ENCODE measurements at places on chromosomes 1 and 21.

DNA sequence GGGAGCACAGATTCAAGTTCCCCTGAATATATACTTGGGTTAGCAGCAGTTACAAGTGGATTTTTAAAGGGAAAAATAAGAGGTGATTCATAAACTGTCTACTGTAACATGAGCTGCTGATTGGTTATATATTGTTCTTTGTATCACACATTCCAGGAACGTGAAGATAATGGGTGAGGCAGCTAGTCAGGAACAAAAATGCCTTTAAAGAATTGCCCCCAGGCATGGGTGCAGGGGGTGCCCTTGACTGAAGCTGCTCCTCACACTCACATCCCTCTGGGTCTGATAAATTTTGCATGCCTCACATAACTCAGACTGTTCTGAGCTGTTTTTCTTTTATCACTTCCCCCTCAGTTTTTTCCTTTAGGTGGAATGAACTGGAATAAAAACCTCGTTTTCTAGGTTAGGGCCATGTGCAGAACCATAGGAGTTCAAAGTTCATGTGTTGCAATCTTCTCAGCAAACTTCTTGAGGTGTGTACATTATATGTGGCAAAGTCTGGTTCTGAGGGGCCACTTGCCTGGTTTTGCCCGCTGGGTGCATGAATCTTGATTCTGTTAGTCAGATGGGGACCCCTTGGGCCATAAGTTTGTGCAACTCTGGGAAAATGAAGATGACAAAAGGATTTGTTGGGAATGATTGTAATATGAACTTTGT is 21.1 kb downstream of the TBX19 start:
- DNase-seq, result no peak

- DNase-seq, result no peak
Measured at GRCh38 chr1:239311331-239311730, 75.0 kb upstream of the CHRM3 start.

DNA sequence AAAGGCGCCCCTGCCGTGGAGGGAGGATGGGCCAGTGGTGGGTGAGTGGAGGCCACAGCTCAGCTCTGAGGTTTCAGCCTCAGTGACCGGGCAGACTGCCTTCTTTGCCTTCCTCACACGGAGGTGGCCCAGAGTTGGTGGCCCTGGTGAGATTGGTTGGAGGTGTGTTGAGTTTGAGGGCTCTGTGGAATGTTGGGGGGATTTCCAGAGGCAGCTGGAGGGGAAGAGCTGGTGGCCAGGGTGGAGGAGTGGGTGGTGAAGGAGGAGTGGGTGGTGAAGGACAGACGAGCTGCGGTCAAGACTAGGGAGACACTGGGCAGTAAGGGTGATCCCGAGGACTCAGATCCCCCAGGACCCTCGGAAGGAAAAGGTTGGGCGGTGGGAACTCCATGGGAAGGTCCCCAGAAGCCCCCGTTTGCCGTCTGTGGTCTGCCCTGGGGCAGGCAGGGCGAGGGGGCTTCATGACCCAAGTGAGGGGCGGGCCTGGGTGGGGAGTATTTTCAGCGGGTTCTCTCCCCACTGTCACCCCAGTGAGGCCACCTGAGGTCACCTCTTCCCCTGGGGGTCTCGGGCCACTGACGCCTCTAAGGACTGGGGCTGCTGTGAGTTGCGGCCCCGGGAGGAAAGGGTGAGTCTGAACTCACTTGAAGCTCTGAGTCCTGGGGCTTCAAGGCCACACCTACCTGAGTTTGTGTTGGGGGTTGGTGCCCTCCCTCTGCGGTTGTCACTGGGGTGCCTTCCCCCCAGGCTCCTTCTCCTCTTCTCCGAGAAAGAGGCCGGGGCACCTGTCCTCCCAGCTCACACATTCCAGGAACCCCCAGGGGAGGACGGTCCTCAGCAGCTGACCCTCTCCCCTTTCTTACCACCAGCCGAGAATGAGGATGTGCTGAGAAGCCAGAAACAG is 22.7 kb upstream of the PIK3CD start:
- DNase-seq, result no peak

- no peak for DNase-seq
Measured at GRCh38 chr1:208187499-208188041, 56.6 kb downstream of the PLXNA2 start.

DNA sequence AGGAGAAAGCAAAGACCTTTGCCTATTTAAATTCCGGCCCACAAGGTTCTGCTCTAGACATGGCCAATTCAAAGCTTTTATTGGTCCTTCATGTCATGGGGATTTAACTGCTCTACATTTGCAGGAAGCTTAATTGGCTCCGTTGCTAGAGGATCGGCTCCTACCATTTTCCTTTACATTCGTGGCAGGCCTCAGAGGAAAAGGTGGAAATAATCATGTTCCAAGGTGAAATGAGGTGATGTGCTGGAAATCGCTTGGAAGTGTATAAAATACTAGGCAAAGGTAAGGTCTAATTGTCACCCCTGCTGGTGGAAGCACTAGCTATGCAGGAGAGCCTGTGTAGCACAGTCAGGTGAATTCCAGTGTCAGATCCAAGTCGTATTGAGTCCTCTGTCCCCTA is 55.5 kb downstream of the ATP1A1 start:
- no peak for DNase-seq

- no peak for DNase-seq
Measured at GRCh38 chr1:30981172-30981571, 72.6 kb upstream of the SDC3 start.

DNA sequence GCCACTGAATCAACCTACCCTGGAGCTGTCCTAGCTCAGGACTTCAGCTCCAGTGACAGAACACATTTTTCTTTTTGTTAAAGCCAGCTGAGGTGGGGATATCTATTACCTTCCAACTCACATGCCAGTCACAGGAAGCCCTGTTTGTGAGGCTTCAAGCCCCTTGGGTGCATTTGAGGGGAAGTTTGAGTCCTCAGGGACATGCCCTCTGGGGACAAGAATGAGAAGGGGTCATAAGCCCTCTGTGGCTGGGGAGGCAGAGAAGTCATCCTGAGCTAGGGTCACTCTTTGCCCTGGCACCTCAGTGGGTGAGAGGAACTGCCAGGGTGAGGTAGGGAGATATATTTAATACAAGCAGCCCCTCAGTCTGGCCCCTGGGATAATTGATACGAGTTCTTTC is 33.5 kb upstream of the CLDN14 start:
- no peak for DNase-seq

DNA sequence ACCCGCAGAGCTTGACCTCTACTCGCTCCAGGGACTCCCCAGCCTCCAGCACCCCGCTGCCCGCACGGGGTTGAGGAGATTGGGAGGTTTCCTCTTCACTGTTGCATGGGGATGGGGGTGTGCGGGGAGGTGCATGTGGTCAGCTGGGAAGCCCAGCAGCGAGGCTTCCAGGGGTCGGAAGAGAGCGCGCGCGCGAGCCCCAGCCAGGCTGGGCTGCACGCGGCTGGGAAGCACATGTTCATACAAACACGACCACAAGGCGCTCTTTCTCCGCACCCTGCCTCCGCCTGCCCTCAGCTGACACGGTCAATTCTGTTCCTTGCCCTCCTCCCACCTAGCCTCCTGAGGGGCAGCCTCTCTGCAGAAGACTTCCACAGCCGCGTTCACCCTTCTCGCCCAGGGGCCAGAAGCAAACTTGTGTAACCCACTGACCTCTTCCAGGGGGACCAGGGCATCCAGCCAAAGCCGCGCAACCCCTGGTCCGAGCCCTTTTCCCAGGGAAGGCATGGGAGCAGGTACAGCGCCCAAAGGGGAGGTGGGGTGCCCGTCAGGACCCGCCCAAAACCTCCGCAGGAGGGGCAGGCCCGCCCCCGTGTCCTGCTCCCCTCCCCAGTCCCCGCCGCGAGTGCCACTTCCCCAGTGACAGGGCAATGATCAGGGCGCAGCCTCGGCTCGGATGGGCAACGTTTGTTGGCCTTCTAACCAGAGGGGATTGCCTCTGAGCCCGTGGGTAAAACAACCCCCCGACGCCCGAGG is 1.3 kb downstream of the COL24A1 start:
- DNase-seq, result no peak

- DNase-seq, result no peak
Measured at GRCh38 chr1:69272684-69273083, 295.0 kb upstream of the LRRC7 start.

DNA sequence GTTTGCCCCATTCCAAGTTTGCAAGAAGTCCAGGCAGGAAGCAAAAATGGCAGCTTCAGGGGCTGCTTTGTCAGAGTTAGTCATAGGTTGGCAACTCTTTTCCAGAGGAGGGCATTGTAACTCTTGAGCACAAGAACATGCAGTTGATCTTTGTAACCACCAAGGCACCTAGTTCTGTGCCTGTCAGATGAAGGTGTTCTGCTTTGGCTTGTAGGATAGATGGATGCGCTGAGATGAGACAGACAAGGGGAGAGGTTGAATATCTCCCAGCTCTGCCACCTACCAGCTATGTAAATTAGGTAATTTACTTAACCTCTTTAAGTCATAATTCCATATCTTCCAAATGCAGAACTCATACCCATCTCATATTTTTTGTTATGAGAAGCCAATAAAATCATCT is 89.3 kb downstream of the ZNF648 start:
- no peak for DNase-seq

- DNase-seq, result no peak
Measured at GRCh38 chr1:24299901-24300300, 19.3 kb upstream of the GRHL3 start.

GRCh38 chr1:161244888-161245287 is 6.9 kb upstream of the NR1I3 start:
- no peak for DNase-seq

DNA sequence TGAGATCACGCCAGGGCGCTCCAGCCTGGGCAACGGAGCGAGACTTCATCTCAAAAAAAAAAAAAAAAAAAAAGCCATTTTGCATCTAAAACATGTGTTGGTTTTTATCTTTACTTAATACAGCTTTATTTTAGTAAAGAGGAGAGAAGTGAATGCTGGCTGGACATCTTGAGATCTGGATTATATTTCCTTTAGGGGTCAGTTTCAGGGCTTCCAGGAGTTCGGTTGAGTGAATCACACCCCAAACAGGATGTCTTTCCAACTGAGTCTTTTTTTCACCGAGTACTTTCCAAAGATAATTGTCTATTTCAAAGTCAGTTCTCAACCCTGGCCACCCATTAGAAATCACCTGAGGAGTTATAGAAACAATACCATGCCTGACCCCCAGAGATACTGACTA is 16.6 kb upstream of the IPP start:
- no peak for DNase-seq

GRCh38 chr1:980137-980571 is 1.7 kb downstream of the PERM1 start:
- no peak for DNase-seq

DNA sequence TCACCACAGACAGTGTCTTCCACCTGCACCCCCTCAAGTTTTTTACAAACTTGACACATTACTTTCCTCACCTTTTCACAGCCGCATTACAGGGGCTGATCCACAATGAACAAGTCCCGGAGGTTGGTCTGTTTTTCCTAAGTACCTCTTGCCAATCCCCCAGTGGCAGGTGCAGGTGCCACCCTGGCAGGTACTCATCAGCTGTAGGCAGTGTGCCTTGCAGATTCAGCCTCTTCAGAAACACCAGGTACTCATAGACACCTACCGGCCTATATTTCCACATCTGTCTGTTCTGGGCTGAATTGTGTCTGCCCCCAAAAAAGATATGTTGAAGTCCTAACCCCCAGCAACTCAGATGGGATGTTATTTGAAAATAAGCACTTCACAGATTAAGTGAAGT is 81.4 kb upstream of the CNIH3 start:
- DNase-seq, result no peak

DNA sequence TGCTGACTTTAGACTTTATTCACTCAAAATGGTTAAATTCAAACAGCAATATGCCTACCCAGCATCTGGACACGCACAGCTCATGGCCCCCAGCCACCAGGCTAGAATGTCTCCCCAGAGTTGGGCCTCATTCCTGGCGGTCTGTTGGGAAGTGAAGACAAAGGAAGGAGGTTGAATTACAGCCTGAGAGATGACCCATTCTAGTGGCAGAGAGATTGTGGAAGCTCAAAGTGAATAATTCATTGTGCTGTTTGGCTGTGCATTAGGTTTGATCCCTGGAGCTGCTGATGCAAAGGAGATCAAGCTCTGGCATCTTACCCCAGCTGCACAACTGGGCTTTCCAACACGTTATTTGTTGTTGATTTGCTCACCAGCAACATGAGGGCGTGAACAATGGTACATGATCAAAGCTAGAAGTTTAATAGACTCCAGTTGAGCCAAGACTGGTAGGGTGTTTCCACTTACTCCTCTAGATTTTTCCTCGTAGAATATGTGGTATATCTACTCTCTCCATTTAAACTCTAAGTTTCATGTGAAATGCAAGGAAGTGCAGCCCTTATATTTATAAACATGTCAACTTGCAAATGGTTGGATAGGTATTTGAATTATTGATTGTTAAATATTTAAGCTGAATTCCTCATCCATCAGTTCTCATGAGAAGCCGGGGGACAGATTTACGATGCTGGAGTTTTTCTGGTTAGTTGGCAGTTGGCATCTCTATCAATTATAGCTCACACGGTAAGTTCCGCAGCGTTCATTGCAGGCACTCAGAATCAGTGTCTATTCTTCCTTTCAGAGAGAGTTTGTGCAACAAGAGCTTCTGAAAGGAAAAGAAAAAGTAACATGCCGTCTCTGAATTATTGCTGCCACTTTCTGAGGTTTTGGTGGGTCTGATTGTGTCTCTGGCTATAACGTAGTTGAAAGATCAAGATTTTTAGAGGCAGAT is 222.7 kb downstream of the TM2D1 start:
- no peak for DNase-seq

DNA sequence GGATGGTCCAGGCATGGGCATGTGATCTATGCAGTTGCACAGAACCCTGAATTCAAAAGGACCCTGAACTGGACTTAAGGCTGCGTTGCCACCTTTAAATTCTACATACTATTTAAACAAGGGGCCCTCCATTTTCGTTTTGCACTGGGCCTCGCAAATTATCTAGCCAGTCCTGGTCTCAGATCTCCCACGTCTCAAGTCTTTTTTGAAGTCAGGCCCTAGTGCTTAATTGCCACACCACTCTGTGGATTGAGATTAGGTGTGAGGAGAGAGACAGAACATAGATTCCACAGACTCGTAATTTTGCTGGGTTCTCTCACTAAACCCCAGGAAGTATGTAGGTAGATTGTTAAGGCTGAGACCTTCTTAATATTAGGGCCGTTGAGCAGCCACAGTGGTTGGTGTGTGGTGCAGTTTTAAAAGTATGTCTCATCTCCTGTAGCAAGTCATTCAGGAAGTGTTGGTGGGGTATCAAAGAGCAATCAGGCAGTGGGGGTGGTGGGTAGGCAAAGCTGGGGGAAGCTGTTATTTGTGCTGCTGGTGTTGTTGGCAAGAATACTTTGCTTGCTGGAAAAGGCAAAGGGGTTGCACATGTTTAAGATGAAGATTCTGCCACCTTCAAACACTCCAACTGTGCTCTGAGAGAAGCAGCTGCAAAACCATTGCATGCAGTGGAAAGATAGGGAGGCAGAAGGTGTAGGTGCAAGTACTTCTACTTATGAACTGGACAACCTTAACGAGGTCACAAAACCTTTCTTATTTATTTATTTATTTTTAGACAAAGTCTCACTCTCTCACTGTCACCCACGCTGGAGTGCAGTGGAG is 11.2 kb downstream of the CD84 start:
- DNase-seq, result no peak

- DNase-seq, result no peak
Measured at GRCh38 chr1:199124351-199124750, 485.5 kb downstream of the PTPRC start.
